Activated CD4-positive, alpha-beta T cell treated with anti-CD3 and anti-CD28 coated beads, Interleukin-2, amount 10 ng/mL, durations not matched to agents 7 days and 5 days (primary cell): ENCODE measurements at places on chromosomes 4 and X.

DNA sequence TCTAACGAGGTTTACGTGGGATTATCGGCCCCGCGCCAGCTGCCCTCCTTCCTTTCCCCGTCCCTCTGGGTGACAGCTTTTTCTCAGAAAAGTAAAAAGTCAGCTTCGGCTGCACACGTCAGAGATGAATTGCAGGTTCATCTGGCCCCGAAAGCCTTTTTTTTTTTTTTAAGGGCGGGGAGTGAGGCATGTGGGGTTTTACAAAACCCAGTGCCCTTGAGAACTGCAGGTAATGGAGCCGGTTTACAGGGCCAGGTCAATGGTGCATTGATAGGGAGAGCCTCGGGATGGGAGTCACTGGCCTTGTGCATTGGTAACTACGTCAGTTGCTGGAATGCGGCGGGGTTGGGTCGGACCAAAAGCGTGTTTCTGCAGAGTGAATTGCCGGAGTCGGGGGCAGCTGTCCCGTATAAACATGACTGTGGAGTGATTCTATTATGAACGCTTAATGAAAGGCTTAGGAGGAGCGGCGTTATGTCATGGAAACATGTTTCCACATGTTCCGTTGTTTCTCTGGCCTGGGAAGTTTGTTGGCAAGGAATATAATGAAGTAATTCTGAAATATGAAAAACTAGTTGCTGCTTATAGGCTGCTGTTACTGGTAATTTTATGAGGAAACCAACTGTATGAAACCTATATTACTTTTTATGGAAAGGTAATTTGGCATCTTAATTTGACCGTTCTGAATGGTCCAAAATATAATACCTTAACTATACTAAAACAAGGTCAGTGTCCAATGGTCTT, 1.1 kb downstream of the HSPA4L start:
- H3K4me3 ChIP-seq, result peak overlapping the region; percentile 78
- no peak overlapping the region for H3K27ac ChIP-seq
- peaks cover 62% of the 10 kb centered on the region for H3K27me3 ChIP-seq
- peaks cover 19% of the 10 kb centered on the region for H3K4me1 ChIP-seq

GRCh38 chrX:16934185-16934584, 12.3 kb upstream of the REPS2 start:
- no peak for DNase-seq
- no peak overlapping the region for H3K4me3 ChIP-seq
- H3K27ac ChIP-seq, result no peak overlapping the region
- H3K4me1 ChIP-seq, result no peaks in the 10 kb centered on the region

GRCh38 chr4:145904413-145905177, 34.0 kb downstream of the ZNF827 start:
- no peak for DNase-seq
- H3K4me3 ChIP-seq, result no peak overlapping the region
- H3K27ac ChIP-seq, result no peak overlapping the region
- H3K36me3 ChIP-seq, result peaks cover 17% of the 10 kb centered on the region
- H3K27me3 ChIP-seq, result no peaks in the 10 kb centered on the region
- H3K4me1 ChIP-seq, result no peaks in the 10 kb centered on the region

DNA sequence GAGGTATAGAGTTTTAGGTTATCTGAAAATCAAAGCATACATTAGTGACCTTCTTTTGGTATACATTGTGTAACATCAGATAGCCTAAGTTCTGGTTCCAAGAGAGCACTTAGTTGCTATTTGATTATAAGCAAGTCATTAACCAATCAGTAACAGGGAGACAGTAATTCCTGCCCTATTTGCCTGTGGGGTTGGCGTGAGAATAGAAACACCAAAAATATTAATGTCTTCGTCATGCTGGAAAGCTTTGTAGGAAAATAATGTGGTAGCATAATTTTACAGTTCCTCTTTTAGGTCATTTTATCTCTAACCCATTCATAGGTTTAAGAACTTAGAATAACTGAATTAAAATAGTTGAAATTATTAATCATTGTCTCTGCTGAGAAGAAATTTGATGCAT, 37.8 kb downstream of the NPNT start:
- H3K4me3 ChIP-seq, result no peak overlapping the region
- DNase-seq, result no peak
- H3K36me3 ChIP-seq, result no peaks in the 10 kb centered on the region
- H3K27ac ChIP-seq, result no peak overlapping the region
- peaks cover 2% of the 10 kb centered on the region for H3K27me3 ChIP-seq
- H3K4me1 ChIP-seq, result no peaks in the 10 kb centered on the region

- no peaks in the 10 kb centered on the region for H3K27me3 ChIP-seq
- H3K4me3 ChIP-seq, result no peak overlapping the region
- H3K27ac ChIP-seq, result no peak overlapping the region
- H3K4me1 ChIP-seq, result no peaks in the 10 kb centered on the region
Measured at GRCh38 chrX:96835660-96836289, 47.9 kb upstream of the RPA4 start.

DNA sequence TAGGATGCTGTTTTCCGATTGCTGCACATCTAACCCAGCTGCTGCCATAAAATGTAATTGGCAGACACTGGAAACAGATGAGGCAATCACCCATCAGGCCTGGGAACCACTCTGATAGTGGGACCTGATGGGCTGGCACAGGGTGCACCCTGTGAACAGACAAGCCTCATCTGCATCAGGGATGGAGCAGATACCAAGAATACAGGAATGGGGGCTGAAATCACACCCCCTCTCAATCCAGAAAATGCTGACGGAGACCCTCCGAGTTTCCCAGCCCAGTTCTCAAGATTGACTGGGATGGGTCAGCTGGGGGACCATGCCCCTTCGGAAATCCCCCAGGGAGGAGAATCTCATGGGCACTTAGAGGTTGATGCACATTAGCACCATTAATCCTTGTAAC, 28.8 kb upstream of the PPP2R2C start:
- H3K36me3 ChIP-seq, result no peaks in the 10 kb centered on the region
- H3K4me1 ChIP-seq, result no peaks in the 10 kb centered on the region
- H3K27me3 ChIP-seq, result no peaks in the 10 kb centered on the region
- peak; percentile 2 for DNase-seq
- H3K4me3 ChIP-seq, result no peak overlapping the region
- H3K27ac ChIP-seq, result no peak overlapping the region

- H3K4me1 ChIP-seq, result no peaks in the 10 kb centered on the region
- DNase-seq, result no peak
- H3K27ac ChIP-seq, result no peak overlapping the region
- no peaks in the 10 kb centered on the region for H3K36me3 ChIP-seq
- no peaks in the 10 kb centered on the region for H3K27me3 ChIP-seq
Measured at GRCh38 chrX:144840616-144841015, 406.7 kb upstream of the SPANXN1 start.

GRCh38 chr4:165751882-165752281, 121.2 kb upstream of the TLL1 start:
- no peaks in the 10 kb centered on the region for H3K36me3 ChIP-seq
- H3K27ac ChIP-seq, result no peak overlapping the region
- no peak overlapping the region for H3K4me3 ChIP-seq
- no peak for DNase-seq
- no peaks in the 10 kb centered on the region for H3K27me3 ChIP-seq

- DNase-seq, result no peak
- no peak overlapping the region for H3K27ac ChIP-seq
- no peaks in the 10 kb centered on the region for H3K36me3 ChIP-seq
- no peaks in the 10 kb centered on the region for H3K4me1 ChIP-seq
- no peak overlapping the region for H3K4me3 ChIP-seq
Measured at GRCh38 chrX:131059246-131059645, 1.1 kb downstream of the ARHGAP36 start.

DNA sequence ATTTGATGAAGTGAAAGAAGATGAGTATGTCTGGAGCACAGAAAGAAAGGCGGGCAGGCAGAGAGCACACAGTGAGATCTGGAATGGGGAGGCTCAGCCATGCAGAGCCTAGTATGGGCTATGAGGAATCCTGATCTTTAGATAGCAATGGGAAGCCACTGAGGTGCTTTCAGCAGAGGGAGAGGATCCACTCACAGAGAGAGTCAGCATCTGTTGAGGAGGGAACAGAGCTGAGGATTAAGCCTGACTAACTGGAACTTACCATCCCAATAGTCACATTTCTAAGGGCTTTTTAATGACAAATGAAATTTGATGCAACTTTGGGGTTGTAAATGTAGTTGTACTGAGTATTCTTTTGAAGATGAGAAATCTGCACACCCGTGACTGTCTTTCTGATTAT, 20.6 kb upstream of the FGFBP2 start:
- H3K27ac ChIP-seq, result no peak overlapping the region

DNA sequence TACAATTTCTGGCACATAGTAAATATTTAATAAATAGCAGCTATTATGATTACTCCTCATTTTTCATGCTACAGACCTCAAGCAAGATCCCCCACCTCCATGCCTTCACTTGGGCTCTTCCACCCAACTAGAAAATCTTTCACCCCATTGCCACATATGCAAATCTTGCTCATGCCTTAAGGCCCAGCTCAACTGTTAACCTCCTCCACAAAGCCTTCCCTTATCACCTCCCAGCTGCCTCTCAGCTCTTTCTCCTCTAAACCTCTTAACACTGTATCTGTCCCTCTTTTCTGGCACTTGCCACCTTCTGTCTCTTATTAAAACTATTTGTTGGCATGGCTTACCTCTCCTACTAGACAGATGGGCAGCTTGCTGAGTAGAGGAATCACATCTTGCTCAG, 51.5 kb downstream of the PJA1 start:
- no peak overlapping the region for H3K27ac ChIP-seq
- H3K4me3 ChIP-seq, result no peak overlapping the region
- H3K36me3 ChIP-seq, result no peaks in the 10 kb centered on the region
- no peak for DNase-seq
- peaks cover 9% of the 10 kb centered on the region for H3K4me1 ChIP-seq

- H3K27ac ChIP-seq, result no peak overlapping the region
- no peaks in the 10 kb centered on the region for H3K27me3 ChIP-seq
- DNase-seq, result no peak
- no peaks in the 10 kb centered on the region for H3K36me3 ChIP-seq
- no peaks in the 10 kb centered on the region for H3K4me1 ChIP-seq
Measured at GRCh38 chr4:134364928-134365327, 163.3 kb upstream of the PABPC4L start.

- peaks cover 94% of the 10 kb centered on the region for H3K27me3 ChIP-seq
- H3K36me3 ChIP-seq, result peaks cover 22% of the 10 kb centered on the region
- peak overlapping the region; percentile 1 for H3K4me3 ChIP-seq
- DNase-seq, result no peak
- H3K4me1 ChIP-seq, result peaks cover 8% of the 10 kb centered on the region
- H3K27ac ChIP-seq, result peak overlapping the region; percentile 83
Measured at GRCh38 chr4:173522951-173523395, 7.1 kb downstream of the HAND2 start.

DNA sequence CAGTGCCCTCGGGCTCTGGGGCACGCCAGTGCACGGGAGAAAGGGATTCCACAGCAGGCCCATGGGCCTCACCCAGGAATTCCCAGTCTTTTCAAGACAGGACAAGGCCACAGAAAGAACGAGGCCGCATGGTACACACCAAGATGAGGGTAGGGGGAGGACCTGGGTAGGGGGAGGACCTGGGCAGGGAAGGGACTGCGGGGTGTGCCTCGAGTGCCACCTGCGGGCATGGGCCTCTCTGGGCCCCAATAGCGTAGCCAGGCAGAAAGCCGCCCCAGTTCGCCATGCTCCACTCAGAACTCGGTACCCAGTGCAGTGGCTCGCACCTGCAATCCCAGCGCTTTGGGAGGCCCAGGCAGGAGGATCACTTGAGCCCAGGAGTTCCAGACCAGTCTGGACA, 14.0 kb upstream of the DUSP9 start:
- no peak for DNase-seq
- no peak overlapping the region for H3K4me3 ChIP-seq
- no peaks in the 10 kb centered on the region for H3K36me3 ChIP-seq
- no peak overlapping the region for H3K27ac ChIP-seq

- no peak overlapping the region for H3K27ac ChIP-seq
- no peak overlapping the region for H3K4me3 ChIP-seq
- H3K27me3 ChIP-seq, result no peaks in the 10 kb centered on the region
- H3K36me3 ChIP-seq, result peaks cover 37% of the 10 kb centered on the region
- DNase-seq, result no peak
Measured at GRCh38 chrX:118632862-118633261, 94.5 kb upstream of the IL13RA1 start.

DNA sequence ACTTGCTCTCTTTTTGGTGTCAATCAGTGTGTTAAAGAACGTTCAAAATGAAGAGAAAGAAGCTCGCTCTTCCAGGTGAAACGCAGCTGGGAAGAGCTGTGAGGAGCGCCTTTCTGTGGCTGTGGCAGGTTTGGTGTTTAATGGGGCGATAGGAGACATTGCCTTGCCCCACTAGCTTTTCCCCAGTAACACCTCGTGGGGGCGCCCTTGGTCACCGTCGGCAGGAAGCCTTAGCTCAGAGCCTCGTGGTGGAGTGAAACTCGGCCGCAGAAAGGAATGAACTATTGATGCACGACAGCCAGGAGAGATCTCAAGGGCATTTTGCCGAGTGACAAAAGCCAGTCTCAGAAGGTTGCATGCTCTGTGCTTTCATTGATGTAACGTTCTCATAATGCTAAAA, 65.1 kb downstream of the GPR143 start:
- H3K4me1 ChIP-seq, result no peaks in the 10 kb centered on the region
- peaks cover 27% of the 10 kb centered on the region for H3K36me3 ChIP-seq
- no peak for DNase-seq
- no peak overlapping the region for H3K27ac ChIP-seq
- H3K27me3 ChIP-seq, result no peaks in the 10 kb centered on the region

DNA sequence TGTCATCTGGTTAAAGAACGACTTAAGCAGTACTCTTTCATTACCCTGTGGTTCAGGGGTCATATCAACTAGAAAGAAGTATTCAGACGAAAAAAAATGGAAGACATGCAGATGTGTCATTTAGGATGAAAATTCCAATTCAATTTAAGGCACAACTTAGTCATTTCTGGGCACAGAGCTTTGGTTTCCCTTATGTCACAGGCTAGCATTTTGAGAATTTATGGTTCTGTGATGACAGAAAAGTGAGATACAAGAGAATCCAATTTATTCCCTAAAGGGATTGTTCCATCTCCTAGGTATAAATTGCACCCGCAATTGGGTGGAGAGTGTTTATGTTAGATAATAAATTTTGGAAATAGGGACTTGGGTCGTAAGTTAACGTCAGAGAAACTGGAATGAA, 306.6 kb downstream of the STK32B start:
- DNase-seq, result no peak
- no peaks in the 10 kb centered on the region for H3K27me3 ChIP-seq
- no peaks in the 10 kb centered on the region for H3K36me3 ChIP-seq
- H3K27ac ChIP-seq, result no peak overlapping the region

DNA sequence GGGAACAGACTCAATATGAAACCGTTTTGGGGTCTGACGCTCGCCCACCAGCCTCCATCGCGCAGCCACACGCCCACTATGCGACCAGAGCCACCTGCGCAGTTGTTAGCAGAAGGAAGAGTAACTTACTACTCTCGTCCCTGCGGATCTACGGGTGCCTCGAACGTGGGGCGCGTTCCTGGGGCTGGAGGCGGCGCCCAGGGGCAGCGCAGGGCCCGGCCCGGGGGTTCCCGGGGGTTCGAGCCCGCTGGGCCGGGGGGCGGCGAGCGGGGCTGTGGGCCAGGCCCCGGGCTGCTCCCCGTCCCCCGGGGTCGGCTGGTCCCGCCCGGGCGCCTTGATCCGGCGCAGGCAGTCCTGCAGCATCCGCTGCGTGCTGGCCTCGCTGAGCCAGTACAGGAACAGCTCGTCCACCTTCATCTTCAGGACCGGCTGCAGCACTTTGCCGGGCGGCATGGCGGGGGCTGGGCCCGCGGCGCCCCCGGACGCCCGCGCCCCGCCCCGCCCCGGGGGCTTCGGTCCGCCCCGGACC, 404 bp downstream of the PPP2R3B start:
- peak overlapping the region; percentile 64 for H3K4me3 ChIP-seq
- H3K27me3 ChIP-seq, result no peaks in the 10 kb centered on the region
- DNase-seq, result peak; percentile 22
- peaks cover 15% of the 10 kb centered on the region for H3K4me1 ChIP-seq
